Psoas muscle (tissue), 8 donors: ENCODE measurements at places on chromosomes 12 and 14. TPM values are rescaled to one million over a fixed set of nuclear protein-coding genes. Genes with fewer than 3 reads are reported as not detected.

Gene CEBPE
- 0.17 TPM for total RNA-seq

Gene IQSEC3
- 0.58 TPM for total RNA-seq

Gene EEF1AKMT3
- total RNA-seq = 1.3 TPM

Gene PTGES3
- 143 TPM for total RNA-seq

Gene KRT85
- total RNA-seq = not detected

Gene VRTN
- total RNA-seq = not detected

Gene REP15
- total RNA-seq = 0.53 TPM

Gene AMIGO2
- 0.64 TPM for total RNA-seq

Gene PLEKHD1
- total RNA-seq = 0.69 TPM

Gene KRT72
- total RNA-seq = not detected

Gene SSPN
- total RNA-seq = 62.8 TPM

Gene CCER1
- total RNA-seq = not detected

Gene SLC35F4
- not detected for total RNA-seq

Gene FAR2
- total RNA-seq = 1.9 TPM

Gene LEMD3
- 13.7 TPM for total RNA-seq

Gene CSRP2
- 7.0 TPM for total RNA-seq

Gene AKAP3
- total RNA-seq = 0.95 TPM

Gene GYS2
- total RNA-seq = 0.09 TPM

Gene IFI27L1
- total RNA-seq = 8.2 TPM

Gene KRT79
- not detected for total RNA-seq

Gene LRP1
- 36.5 TPM for total RNA-seq

Gene ARHGEF25
- total RNA-seq = 4.2 TPM

Gene AQP2
- total RNA-seq = not detected

Gene CIDEB
- 0.95 TPM for total RNA-seq
